ENCODE measurements at places on chromosomes 2 and 18. TPM values are rescaled to one million over a fixed set of nuclear protein-coding genes. Genes with fewer than 3 reads are reported as not detected.

Gene ACMSD
- not detected for total RNA-seq

Gene EVA1A
- total RNA-seq = 10.8 TPM

Gene HOXD9
- not detected for total RNA-seq

Gene KLHL14
- total RNA-seq = not detected

Gene EVX2
- total RNA-seq = not detected

Gene IL37
- 1.7 TPM for total RNA-seq

Gene DNAJC5G
- total RNA-seq = not detected

Gene UGT1A4
- total RNA-seq = 73.6 TPM

Gene RND3
- 99.1 TPM for total RNA-seq

Gene LRP1B
- 1.7 TPM for total RNA-seq

Gene CLEC4F
- not detected for total RNA-seq

Gene CCDC141
- total RNA-seq = not detected

Gene TACR1
- total RNA-seq = not detected

Gene RAD51AP2
- not detected for total RNA-seq

Gene ANKRD62
- total RNA-seq = 0.20 TPM

Gene CD302
- 1.5 TPM for total RNA-seq

Gene ZSCAN30
- total RNA-seq = 16.9 TPM

Gene NYAP2
- total RNA-seq = 0.30 TPM

Gene TCF23
- total RNA-seq = not detected

Gene AAK1
- total RNA-seq = 50.3 TPM

Gene RBM45
- total RNA-seq = 8.7 TPM

Gene SULT1C2
- 2.1 TPM for total RNA-seq

Gene FOXI3
- total RNA-seq = not detected

Gene ASB18
- not detected for total RNA-seq

Gene DSEL
- total RNA-seq = 2.5 TPM

Gene MC5R
- not detected for total RNA-seq

Gene MTCL1
- total RNA-seq = 29.6 TPM

Gene CPLX4
- total RNA-seq = not detected

Gene GPBAR1
- 0.20 TPM for total RNA-seq

Gene CCL20
- total RNA-seq = not detected

Gene M1AP
- total RNA-seq = 7.7 TPM

Gene TTR
- total RNA-seq = not detected

Gene DLX1
- total RNA-seq = not detected

Gene SCN3A
- total RNA-seq = not detected

Gene RFX8
- not detected for total RNA-seq

Gene SERPINB11
- not detected for total RNA-seq

Gene ST8SIA3
- not detected for total RNA-seq

Gene CAVIN2
- total RNA-seq = 2.5 TPM

Gene BOLL
- total RNA-seq = not detected

Gene TNS1
- total RNA-seq = 6.0 TPM

Gene PKP4
- total RNA-seq = 59.1 TPM

Gene GRB14
- total RNA-seq = 3.4 TPM

Gene MOGAT1
- total RNA-seq = 0.35 TPM

Gene COL4A4
- 6.0 TPM for total RNA-seq

Gene VAMP8
- 124 TPM for total RNA-seq

Gene ADCYAP1
- not detected for total RNA-seq

Gene MEMO1
- total RNA-seq = 29.5 TPM
